HEK293T (cell line): ENCODE measurements at places on chromosomes 13 and 19.

- no peak for DNase-seq
These were observed 114.8 kb upstream of the MIR17HG start for GRCh38 chr13:91232716-91233115.

DNA sequence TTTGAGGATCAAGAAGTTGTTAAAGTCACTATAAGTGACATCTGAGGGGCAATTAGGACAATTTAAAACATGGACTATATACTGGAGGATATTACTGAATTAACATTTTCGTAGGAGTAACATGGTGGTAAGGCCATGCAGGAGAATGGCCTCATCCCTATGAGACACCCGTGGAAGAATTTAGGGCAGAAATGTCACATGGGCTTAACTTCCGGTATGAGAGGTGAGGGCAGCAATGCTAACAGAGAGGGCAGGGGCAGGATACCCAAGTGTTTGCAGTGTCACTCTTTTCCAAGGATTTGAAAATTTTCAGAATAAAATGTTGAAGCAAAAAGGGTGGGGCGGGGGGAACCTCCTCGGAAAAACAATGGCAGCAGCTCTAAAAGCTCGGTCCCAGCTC lies 23.6 kb downstream of the RANBP3 start:
- no peak for DNase-seq

GRCh38 chr13:89790696-89791095 lies 1556.8 kb upstream of the MIR17HG start:
- DNase-seq, result no peak

GRCh38 chr19:30774252-30774766 lies 402.1 kb downstream of the ZNF536 start:
- no peak for DNase-seq

DNA sequence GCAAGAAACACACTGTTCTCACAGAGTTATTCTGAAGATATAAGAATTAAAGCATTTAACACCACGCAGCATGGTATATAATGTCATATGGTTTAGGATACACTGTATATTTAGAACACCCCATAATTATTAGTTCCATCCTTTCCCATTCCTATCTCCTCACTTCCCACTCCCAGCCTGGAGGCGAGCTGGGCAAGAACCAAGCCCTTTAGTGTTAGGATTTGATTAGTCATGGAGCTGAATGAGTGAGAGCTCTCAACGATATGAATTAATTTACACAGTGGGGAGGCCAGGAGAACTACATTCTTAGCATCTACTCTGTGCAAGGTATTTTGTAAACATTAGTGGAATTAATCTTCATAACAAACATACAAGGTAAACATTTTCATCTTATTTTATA lies 934.3 kb downstream of the DIAPH3 start:
- DNase-seq, result no peak

DNA sequence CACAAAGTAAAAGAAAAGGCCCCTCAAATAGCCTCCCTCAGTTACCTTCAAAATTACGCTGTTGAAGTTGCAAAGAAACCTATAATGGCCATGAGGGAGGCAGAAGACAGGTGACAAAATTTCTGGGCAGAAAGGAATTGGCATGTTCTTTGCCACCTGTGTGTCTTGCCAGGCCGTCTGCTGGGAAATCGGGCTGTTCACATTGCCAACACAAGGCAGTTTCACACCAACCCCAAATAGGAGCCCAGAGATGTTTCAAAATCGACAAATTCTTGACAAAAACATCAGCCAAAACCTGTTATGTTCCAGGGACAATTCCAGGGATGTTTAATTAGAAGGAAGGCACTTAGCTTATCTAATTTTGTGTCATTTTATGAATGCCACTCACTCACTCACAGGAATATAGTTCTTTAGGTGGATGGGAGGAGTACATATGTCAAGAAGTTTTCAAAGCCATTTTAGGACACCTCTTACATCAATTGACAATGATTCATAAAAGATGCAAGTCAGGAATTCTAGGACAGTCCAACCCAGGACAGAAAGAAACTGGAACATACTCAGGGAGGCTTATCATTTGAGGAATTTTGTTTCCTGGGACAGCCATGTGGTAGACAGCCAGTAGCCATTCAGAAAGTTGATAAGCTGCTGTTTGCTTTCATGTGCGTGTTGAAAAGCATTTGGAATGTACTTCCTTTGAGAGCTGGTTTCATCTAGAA lies 164.5 kb downstream of the RGCC start:
- DNase-seq, result no peak

DNA sequence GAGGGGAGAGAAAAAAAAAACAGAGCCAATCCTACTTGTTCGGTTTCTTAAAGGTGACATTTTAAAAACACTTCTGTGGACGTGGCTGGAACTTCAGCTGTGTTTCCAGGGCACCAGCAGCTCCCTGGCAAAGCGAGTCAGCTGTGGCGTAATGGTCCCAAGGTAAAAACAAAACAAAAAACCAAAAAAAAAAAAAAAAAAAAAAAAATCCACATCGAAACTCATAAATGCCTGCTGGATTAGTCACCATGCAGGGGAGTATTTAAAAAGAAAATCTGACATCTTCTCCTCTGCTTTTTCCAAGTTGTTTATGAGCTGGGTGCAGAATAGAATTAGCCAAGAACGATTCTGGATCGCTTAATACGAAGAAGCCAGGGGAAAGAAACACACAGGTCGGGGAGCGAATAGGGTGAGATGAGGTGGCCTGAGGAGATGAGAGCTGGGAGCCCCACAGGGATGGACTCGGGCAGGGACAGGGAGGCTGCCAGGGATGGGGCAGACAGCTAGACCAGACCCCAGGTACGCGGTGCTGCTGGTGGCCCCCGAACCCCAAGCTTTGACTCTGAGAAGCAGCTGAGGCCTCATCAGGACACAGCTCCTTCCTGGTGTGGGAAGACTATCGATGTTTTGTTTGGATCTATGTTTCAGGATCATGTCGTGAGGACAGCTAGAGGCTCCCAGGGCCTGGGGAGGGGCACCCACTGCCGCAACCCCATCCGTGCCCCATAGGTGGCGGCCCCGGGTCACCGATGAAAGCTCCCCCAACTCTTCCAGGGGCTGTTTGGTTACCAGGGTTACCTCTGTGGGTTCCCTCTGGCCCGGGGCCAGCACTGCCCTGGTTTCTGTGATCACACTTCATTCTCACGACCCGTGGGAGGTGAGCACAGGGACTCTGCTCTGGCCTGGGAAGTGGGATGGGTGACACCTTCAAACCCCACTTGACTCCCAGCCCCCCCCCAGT lies 3.1 kb upstream of the CTXN1 start:
- DNase-seq, result peak; percentile 47

DNA sequence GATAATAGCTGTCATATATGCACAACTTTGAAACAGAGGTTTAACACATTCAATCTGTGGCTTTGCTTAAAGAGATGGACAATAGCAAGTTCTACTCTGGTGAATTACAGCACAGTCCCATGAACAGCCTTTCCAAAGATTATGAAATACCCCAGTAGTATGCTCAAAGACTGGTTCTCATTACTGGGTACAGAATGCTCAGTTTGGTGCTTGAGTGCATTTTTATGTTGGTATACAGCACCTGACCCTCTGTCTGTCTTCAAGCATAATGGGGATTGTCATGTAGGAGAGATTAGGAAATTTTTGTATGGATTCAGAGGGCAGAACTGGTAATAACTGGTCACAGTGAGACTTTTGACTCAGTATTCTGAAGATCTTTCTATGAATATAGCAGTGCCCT lies 7.6 kb downstream of the LMO7 start:
- DNase-seq, result no peak

DNA sequence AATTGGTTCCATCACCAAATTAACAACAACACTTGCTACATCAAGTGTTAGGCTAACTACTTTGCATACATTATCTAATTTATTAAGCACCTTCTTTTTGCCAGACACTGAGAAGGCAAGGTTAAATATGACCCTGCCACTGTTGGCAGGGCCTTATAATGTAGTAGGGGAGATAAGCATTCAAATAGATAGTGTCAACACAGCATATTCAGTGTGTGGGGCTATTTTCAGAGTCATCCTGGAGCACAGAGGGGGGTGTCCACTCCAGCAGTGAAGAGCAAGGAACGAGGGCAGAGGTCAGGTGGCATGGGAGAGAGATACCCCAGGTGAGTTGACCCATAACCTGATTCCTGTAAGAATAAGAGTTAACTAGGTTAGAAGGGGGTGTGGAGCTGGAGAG lies 121.6 kb downstream of the COG6 start:
- DNase-seq, result no peak
